ENCODE measurements at places on chromosomes 5 and 9.

DNA sequence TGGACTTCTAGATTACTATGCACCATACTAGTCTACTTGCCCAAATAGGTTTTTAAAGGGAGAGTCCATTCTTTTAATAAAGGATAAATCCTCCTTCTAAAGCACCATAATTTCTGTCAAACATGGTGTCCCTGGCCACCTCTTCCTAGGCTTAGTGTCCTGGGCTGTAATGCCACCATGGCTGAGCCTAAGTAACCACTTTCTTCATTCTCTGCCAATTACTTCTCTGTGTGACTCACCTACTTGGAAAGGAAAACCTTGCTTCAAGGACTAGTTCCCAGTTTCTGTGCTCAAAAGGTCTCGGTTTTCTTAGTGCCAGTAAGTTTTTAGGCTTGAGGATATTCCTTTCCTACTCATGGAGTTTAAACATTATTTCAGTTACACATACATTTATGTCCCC, 273.4 kb downstream of the DENND1A start:
- no peak for ATAC-seq

- no peak for ATAC-seq
Observed at GRCh38 chr5:135425641-135426040, 21.5 kb downstream of the DCANP1 start.

DNA sequence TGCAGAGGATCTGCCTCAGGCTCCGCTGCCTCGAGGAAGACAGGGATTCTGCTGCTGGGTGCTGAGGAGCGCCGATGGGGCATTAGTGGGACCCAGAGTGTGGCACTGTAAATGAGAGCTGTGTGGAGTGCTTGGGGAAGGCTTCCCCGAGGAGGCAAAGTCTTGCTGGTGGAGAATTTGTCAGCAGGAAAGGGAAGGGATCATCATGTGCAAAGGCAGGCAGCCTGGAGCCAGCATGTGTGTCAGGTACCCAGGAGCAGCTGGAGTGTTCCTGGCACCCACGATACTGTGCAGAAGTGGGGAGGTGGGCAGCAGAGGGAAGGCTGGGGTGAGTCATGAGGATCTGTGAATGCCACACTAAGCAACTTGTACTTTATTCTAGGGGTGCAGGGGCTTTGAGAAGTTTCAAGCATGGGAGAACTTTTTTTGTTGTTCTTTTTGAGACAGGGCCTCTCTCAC, 12.3 kb downstream of the B4GALT7 start:
- no peak for ATAC-seq

- no peak for ATAC-seq
Observed at GRCh38 chr5:168057905-168058304, 233.5 kb upstream of the WWC1 start.

GRCh38 chr9:800591-801150, 40.8 kb upstream of the DMRT1 start:
- ATAC-seq, result no peak

DNA sequence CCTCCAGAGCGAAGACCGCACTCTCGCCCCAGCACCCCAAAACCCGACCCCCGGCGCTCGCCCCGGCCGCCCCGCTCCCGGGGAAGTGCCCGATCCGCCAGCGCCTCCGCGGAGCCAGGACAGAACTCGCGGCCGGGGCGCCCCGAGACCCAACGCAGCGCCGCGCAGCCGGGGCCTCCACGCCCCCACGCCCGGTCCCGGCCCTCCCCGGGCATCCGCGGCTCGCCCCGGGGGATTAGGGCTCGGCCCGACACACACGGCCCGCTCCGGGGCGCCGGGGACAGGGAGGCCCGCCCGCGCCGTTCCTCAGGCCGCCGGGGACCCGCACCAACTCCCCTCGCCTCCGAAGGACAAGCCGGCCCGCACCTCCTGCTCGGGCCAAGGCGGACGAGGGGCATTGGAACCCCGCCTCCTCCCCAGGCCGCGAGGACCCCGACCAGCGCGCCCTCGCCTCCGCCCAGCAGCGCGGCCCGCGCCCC, 544 bp downstream of the FNBP1 start:
- peak; percentile 17 for ATAC-seq

GRCh38 chr5:87245451-87245850, 22.2 kb upstream of the RASA1 start:
- no peak for ATAC-seq
